ENCODE measurements at places on chromosomes 2 and 18.

DNA sequence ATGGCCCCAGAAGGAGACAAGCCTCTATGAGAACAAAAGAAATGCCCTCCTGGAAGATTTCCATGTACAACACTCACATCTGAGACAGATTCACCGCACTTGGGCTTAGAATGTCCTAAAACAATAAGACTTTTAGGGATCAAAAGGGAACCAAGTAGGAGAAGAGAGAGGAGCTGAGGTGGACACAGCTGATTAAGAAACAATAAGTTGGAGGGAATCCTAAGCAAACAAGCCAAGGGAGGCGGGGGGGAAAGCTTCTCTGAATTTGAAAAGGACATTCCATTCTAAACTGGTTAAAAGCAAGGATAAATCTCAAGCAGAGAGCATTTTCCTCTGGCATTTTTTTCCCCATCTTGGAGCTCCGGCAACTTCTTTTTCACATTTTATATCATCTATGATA is 9.9 kb downstream of the ACVR1 start:
- DNase-seq = no peak

DNA sequence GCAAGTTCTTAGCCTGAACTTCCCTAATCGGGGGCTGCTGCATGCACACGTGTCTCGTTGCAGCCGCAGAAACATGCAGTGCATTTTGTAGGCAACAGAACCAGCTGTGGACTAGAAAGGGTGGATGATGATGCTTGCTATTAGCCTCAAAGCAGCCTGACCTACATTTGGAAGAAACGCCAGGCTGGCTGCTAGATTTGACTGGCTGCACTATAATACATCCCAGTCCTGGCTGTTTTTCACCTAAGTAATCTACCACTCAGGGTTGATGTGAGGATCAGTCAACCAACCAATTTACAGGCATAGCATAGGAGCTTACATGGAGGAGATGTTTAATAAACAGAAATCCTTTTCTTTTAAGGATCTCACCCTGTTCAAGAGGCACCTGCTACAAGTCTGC is 56.4 kb upstream of the SPP2 start:
- DNase-seq = no peak

DNA sequence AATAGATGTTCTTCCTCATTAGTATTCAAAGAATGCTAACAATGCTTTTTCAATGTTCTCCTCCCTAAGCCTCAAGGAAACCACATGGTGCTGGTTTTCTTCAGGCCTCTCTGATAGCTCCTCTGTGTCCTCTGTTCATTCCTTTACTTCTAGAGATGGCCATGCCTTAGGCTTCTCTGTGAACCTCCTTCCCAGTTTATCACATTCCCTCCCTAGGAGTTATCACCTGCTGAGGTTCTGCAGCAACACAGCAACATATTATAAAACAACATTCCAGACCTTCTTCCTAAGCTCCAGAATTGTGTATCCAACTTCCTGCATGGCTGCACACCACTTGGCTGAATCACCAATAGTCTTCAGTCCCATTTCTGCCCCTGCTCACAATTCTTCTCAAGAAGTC is 325.5 kb downstream of the IRS1 start:
- no peak for DNase-seq

GRCh38 chr2:19774805-19775176 is 127.0 kb downstream of the TTC32 start:
- DNase-seq = no peak

DNA sequence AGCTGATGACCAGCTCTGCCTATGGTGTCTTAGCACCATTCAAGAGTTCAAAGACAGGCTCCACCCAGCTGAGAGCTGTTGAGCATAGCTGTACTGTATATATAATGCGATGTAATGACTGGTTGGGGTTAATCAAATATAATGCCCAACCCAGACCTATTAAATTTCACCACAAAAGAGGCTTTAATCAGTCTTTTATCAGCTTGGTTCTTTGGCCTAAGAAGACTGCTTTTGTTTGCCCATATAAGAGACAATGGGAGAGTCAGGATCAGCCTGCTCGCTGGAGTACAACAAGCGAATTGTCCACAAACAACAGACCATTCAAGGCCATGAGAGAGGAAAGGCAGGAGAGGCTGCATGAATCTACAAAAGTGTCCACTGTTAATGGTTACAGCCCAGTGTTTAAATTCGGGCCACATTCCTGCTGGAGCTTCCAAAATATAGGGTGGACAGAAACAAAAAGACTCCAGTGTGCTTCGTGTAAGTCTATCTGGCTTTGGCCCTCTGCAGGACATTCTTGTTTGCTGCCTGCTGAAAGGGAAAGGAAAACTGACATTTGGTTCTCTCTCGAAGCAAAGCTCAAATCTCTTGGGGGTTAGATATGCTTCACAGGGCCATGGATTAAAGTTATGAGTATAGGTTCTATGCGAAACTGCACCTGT is 299.0 kb upstream of the FBXO11 start:
- no peak for DNase-seq

GRCh38 chr2:227826563-227826962 is 12.9 kb downstream of the CCL20 start:
- no peak for DNase-seq

DNA sequence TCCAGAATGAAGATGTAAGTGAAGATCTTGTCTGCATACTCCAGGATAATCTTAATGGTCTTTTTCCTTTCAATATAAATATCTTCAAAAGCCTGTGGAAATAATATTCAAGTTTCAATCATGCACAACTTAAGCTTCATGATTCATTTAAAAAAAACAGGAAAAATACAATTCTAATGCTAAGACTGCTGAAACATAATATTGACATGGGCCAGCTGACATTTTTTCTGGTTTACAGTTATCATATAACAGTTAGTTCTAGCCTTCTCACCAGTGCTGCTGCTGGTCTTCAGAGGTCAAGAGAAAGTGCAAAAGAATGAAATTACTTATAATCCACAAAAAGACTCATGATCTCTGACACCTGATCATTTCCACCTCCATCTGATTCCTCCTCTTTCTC is 110.4 kb upstream of the SCN1A start:
- no peak for DNase-seq

DNA sequence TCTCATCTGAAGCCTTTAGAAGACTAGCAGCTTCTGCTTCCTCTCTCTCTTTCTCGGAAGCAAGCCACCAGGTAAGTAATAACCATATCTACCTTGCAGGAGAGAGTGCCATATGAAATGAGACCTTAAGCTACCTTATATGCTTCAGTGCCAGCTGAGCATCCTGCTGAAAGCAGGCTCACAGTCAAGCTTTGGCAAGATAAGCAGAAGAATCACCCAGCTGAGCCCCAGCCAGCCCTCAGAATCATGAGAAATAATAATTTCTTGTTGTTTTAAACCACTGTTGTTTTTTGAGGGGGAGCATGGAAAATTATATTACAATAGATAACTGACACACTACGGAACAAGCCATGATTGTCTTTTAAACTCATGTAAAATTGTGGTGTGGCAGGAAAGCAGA is 514.4 kb downstream of the MBD2 start:
- DNase-seq = no peak

GRCh38 chr2:231041061-231041689 is 3.9 kb downstream of the C2orf72 start:
- no peak for DNase-seq

GRCh38 chr2:45782436-45782835 is 131.0 kb downstream of the PRKCE start:
- no peak for DNase-seq

GRCh38 chr2:28802975-28803429 is 7.6 kb upstream of the SPDYA start:
- DNase-seq = no peak

DNA sequence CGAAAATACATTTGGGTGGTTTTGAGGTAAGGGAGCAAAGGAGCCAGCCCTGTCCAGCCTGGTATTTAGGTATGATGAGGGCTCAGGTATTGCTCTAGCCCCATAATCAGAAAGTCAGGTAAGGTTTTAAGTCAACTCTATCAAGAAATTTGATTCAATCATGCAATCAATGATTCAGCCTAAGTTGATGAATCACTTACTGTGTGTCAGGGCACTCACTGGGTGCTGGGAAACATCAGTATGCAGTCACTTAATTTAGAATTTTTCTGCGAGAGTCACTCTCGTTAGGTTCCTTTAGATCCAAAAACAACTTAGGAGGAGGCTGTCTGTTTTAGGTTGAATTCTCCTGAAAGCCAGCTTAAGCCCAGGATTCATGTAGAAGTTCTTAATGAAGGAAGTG is 17.7 kb upstream of the SERPINB2 start:
- no peak for DNase-seq

DNA sequence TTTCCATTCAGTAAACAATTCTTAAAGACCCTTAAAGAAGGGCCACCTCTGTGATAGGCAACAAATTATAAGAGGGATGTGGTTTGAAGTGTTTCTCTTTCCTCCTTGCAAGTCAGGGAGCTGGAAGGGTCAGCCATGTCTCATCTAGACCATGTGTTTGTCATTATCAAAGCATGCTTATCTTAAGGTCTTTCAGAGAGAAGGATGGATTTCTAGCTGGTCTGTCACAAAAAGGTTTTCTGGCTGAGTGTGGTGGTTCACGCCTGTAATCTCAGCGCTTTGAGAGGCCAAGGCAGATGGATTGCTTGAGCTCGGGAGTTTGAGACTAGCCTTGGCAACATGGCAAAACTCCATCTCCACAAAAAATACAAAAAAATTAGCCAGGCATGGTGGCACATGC is 59.2 kb upstream of the PEX13 start:
- DNase-seq = no peak

DNA sequence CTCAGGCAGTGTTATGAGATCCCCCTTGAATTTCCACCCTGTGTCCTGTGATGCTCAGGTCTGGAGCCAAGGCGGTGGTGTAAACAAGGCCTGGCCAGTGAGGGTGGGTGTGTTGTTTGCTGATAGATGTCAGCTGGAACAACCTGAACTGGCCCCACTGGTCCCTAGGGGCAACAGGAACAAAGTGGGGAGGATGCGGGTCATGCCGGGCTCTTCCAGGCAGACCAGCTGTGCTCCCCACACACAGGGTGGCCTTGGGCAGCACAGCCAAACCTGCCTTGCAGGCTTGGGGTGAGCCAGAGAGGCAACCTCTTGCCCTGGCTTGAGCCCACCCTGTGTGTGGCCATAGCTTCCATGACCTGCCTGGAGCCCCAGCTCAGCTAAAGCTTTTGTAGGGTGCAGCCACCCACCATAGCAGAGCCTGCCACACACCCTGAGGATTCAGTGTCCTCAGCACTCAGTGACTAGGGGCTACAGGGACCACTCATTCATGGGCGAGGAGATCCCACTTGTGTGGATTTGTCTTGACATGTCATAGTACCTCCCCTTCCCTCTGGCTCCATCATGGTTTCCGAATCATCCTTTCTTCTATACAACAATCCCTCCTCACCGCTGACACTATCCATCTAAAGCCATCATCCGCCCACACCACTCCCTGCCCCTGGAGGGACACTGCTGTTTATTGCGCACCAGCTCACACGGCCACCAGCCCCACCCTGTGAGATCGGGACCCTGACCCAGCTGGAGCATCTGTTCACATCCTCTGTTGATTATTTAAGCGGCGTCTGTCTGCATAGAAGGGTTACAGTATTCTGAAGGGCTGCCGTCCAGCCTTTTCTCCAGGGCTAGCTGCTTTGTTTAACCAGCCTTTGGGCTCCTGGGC is 268.8 kb downstream of the CYP26B1 start:
- no peak for DNase-seq

GRCh38 chr2:54432251-54433015 is 23.7 kb upstream of the SPTBN1 start:
- no peak for DNase-seq

DNA sequence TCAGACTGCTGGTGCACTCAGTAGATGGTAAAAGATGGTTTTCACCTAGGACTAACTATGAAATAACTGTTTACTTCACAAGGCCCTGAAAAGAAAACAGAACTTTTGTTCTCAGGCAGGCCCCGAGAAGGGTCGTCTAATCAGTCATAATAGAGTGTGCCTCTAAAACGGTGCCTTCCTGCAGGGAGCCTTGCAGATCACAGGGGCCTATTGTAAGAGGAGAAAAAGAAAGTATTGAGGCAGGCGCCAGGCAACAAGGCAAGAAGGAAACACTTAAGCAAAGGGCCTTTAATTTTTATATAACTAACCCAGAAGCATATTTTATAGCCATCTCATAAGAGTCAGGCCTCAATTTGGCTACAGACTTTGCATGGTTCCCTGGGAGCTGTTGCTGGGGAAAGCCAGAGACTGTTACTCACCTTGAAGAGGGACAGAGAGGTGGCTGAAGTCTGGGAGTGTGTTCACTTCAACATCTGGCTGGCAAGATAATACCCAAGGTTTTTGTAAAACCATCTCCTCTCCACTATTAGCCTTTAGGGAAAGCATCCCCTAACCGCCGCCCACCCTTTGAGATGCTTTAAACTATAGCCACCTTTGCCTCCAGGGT is 117.1 kb downstream of the PRPF40A start:
- DNase-seq = no peak

Data from stimulated activated CD8-positive, alpha-beta memory T cell treated with anti-CD3 and anti-CD28 coated beads, Interleukin-2, amount 100 ng/mL, for 48 hours (primary cell).